ENCODE measurements at places on chromosomes 11 and 22.
A peak's percentile ranks its signal among the peaks of the same experiment; 100 is the strongest.

GRCh38 chr22:29145321-29146072 lies 60.2 kb upstream of the EMID1 start:
- DNase-seq, result no peak

GRCh38 chr11:113615098-113615497 lies 91.0 kb downstream of the TMPRSS5 start:
- no peak for DNase-seq

GRCh38 chr11:37519781-37520180 lies 921.7 kb upstream of the RAG2 start:
- DNase-seq, result no peak

DNA sequence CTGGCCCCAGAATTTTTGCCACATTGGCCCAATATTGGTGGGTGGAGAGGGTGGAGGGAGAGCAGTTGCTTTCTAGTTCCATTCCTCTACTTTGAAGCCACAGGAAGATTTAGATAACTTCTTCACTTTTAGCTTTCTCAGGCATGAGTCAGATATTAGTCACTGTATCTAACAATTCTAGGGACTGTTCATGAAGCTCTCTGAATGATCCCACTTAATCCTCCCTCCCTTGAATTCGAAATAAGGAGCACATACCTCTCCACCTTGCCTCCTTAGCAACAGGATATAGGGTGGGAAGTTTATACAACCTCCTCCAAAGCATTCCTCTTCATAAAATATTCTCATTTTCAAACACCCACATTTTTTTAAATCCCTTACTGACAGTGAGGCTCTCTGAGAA lies 13.5 kb downstream of the FSHB start:
- no peak for DNase-seq

DNA sequence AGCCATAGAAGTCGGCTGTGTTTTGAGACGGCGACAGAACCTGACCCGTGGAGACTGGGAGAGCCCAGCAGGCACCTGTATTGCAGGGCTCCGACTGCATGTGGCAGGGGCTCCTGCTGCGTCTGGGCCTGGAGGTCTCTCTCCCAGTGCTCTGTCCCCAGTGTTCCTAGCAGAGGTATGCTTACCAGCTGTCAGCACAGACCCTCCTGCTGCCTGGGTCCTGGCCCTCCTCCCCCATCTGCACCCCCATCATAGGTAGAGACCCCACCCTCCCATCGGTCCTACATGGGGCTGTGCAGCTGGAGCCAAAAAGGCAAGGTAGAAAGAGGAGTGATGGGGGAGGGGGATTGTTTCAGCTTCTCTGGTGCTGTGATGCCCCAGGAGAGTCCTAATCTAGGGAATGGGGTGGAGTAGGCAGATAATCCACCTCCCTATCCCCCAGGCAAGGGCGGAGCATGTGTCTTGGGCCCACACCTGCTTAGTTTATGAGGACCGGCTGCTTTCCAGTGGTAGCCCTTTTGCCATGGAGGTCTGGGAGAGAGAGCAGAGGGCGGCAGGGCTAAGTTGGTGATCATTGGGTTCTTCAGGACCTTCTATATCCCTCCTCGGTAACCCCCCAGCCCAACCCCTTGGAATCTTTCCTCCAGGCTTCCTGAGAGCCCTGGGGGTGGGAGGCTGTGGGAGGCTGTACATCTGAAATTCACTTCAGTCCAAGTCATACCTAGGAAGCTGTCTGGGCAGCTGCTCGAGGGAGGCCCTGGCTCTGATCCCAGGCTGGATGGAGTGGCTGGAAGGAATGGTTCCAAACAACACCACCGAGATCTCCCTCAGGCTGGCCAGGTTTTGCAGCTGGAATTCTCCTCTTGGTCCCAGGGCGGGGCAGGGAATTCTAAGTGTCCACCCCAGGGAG lies 5.3 kb downstream of the SLC7A4 start:
- no peak for DNase-seq

DNA sequence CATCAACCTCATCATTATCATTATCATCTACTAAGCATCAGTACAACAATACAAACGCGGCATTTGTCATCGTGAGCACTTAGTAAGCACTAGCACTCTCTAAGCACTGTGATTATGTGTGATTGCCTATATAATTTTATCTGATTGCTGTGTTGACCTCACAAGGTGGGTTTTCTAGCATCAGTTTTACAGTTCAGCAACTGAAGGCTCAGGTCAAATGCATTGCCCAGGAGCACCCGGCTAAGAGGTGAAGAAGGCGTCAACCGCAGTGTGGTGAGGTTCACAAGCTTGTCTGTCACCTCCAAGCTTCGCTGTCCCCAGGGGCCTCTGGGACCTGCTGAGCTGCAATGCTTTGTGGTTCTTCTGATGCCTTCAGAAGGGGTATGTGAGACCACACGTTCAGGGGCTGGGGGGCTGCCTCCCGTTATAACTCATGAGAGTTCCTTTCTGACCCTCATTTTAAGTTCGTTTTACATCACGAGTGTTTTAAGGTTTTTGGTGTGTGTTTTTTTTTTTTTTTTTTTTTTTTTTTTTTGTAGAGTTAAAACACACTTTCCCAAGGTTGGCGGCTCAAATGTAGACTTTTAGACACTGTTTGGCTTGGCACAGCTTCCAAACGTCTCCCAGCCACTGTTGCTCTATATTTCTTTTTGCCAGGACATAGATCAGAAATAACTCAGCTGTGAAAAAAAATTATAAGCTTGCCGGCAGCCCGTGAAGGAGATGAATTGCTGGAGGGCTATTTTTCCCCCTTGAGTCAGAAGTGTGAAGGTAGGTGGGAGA lies 33.8 kb upstream of the SCUBE1 start:
- peak; percentile 27 for DNase-seq

DNA sequence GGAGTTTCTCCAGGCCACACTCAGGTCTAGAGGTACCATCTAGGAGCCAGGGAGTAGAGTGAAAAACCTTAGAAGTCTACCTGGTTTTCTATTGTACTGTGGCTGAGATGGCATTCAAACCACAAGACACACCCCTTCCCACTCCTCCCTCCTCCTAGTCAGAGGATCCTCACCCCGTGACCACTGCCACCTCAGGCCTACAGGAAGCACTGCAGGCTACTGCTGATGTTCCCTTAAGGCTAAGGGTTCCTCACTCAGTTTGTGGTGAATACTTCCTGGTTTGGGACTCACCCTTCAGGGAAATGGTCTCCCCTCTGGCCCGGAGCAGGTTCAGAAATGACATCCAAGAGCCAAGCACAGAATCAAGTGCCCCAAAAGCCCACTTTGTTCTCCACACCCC lies 1293.9 kb downstream of the JRKL start:
- DNase-seq, result no peak
